ENCODE measurements at places on chromosomes 2 and 18. TPM values are rescaled to one million over a fixed set of nuclear protein-coding genes. Genes with fewer than 3 reads are reported as not detected.

GRCh38 chr2:32792416-32792815, 154.3 kb upstream of the LTBP1 start:
- peak; percentile 48 for DNase-seq

GRCh38 chr2:60818272-60818671, 62.2 kb downstream of the PAPOLG start:
- no peak for DNase-seq

DNA sequence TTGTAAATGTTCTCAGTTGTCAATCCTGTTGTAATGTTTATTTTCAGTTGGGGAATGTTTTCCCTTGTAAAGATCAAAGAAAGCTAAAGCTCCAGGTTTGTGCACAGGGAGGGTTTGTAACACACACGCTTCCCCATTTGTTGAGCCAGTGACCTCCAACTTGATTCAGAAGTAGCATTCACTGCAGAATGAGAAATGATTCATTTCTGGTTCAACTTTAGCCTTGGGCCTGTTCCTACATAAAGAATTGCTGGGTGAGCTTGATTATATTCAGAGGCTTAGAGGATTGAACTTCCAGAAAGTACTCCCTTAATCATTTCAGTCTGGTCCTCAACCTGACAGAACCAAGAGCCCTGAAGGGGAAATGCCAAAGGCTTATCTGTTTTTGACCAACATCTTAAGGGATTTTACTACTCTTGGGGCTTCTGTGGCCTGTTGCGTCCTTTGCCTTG, 70.6 kb upstream of the CAVIN2 start:
- DNase-seq, result no peak

DNA sequence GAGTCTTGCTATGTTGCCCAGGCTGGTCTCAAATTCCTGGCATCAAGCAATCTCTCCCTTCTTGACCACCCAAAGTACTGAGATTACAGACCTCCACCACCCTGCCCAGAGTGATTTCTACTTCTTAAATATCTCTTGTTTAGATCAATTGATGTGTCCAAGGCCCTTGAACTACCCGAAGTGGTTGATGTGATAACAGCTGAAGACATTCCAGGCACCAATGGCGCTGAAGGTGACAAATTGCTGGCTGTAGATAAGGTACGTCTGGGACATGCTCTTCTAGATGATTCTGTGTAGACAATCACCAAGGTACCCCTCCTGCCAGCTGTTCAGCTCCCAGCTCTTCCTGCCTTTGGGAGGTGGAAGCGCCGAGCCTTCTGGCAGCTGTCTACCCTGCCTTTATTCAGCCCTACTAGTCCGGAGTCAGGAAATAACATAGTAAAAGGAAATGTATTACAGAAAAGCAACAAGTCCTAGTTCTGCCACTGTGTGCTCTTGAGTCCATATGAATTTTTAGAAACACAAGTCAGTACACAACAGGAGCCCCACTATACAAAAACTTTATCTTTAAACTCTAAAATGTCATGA, 61.3 kb upstream of the BZW1 start:
- no peak for DNase-seq

GRCh38 chr2:237980087-237980486, 13.3 kb downstream of the UBE2F start:
- no peak for DNase-seq

- DNase-seq, result no peak
Observed at GRCh38 chr18:77135339-77136075, 2.9 kb upstream of the MBP start.

- DNase-seq, result no peak
Observed at GRCh38 chr2:67515056-67515455, 117.9 kb downstream of the ETAA1 start.

- DNase-seq, result no peak
Observed at GRCh38 chr18:5979971-5980457, 84.7 kb upstream of the TMEM200C start.

GRCh38 chr2:168457190-168457895, 1.3 kb downstream of the CERS6 start:
- no peak for DNase-seq

GRCh38 chr2:16073471-16073870, 133.1 kb downstream of the MYCN start:
- no peak for DNase-seq

- DNase-seq, result no peak
Observed at GRCh38 chr18:11883153-11883552, 25.0 kb downstream of the MPPE1 start.

GRCh38 chr2:72605836-72606442, 219.9 kb downstream of the EXOC6B start:
- DNase-seq, result no peak

- no peak for DNase-seq
Observed at GRCh38 chr2:73295751-73296400, 2.5 kb upstream of the EGR4 start.

GRCh38 chr2:78056976-78057375, 534.8 kb upstream of the LRRTM4 start:
- no peak for DNase-seq

DNA sequence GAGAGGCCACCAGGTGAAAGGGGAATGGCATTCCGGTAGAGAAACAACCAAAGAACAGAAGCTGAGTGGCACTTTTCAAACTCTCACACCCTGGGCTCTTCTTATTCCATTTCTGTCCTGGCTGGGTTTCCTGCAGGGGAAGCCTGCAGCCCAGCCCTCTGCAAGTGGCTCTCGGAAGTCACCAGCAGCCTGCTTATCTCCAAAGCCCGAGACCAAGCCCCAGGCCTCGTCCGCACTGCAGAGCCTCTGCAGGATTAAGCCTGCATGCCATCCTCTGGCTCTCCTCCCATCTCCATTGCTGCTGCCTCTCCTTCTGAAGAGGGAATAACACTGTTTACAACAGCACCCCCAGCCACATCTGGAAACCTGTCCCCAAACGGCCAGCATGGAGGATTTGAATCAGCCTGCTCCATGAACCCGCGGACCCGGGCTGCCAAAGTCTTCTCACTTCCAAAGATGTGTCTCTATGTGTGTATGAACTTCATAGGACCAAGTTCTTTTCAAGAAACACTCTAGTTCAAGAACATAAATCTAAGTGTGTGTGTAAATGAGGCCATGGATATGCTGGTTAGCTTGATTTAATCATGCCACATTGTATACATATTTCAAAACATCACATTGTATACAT, 54.2 kb downstream of the DIPK1C start:
- no peak for DNase-seq

- no peak for DNase-seq
Observed at GRCh38 chr18:79494936-79495335, 99.2 kb downstream of the NFATC1 start.

DNA sequence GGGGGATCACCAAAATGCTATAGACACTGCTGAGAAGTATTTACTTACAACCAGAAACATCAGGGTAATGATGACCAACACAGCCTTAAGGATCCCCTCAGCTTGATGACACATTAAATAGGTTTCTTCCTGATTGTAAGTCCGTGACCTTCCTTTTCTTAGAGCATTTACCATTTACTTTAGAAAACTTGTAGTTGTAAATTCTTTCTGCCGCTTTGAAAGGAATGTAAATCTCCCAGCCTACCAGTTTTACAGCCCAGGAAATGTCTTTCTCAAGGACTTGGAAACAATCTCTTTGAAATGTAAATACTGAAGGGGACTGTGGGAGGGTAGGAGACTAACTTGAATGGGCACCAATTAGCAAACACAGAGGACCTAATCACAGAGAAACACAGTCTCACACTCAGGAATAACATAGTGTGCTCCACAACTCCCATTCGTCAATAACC, 278.6 kb downstream of the DSC3 start:
- DNase-seq, result no peak

DNA sequence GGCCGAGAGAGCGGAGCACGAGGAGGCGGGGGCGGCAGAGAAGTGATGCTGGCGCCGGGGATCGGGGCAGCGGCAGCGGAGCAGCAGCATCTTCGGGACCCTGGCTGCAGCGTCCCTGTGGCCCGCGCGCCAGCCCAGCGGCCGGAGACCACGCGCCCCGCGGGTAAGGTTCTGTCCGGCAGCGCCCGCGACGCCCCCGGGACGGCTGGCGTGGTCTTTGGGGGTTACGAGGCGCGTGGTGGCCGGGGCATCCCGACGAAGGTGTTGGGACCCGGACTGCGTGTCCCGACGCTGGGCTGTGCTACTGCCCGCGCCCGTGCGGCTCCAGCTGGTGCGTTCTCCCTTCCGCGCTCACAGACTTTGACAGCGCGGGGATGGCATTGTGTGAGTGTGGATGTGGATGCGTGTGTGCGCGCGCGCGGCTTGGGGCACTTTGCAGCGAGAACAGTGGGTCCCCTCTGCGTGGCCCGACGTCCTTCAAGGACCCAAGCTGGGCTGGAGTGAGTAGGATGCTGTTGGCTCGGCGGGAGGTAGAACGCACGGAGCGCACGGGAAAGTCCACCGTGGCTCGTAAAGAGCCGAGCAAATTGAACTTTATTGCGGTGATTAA, 405.0 kb downstream of the XIRP2 start:
- no peak for DNase-seq

- DNase-seq, result no peak
Observed at GRCh38 chr2:237956402-237956736, 10.4 kb upstream of the UBE2F start.

- no peak for DNase-seq
Observed at GRCh38 chr2:213086050-213086449, 65.4 kb downstream of the IKZF2 start.

DNA sequence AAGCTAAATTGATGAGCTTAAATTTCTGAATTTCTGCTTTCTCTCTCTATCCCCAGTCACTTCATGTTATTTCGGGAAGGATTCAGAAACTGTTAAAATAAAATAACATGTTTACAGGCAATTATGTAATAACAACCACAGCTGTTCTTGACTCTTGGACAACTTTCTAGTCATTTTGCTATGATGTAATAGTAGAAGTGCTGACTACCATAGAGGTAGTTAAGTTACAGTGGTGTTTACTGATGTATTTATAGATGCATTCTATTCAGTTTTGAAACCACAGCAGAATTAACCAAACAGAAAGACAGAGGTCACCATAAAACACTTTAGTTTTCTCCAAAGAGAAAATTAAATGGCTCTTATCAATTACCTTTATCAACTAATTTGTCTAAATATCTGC, 1292.0 kb upstream of the CHAC2 start:
- no peak for DNase-seq

GRCh38 chr2:147491506-147491905, 353.3 kb upstream of the ACVR2A start:
- no peak for DNase-seq

- no peak for DNase-seq
Observed at GRCh38 chr2:128091726-128092080, 703 bp downstream of the UGGT1 start.

- DNase-seq, result no peak
Observed at GRCh38 chr2:49278561-49278960, 124.2 kb upstream of the FSHR start.

DNA sequence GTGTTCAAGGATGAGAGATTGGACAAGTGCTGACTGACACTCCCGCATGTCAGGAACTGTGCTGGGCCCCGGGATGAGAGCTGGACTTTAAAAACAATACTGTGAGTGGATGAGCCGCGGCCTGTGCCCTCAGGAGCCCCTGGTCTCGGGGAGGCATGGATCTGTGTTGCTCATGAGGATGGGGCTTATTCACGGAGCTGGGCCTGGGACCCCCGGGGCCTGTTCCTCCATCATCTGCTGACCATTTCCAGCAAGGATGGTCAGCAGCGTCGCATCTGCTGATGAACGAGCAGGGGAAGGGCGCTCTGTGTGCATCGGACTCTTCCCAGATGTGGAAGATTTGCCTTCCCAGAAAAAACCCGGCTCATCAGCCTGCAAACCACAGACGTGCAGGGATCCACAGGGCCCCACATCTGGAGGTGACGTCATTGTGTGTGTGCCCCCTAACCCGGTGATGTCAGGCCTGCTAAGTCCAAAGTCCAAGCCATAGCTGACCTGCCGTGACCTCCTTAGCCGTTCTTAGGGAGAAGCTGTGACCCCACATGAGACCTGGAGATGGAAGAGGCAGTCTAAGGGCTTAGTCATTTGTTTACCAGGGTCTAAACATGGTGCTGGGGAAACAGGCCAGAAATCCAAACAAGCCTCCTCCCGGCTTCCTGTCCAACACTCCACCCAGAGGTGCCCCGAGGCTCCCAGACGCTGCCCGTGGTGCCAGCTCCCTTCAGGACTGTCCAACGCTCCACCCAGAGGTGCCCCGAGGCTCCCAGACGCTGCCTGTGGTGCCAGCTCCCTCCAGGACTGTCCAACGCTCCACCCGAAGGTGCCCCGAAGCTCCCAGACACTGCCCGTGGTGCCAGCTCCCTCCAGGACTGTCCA, 143.9 kb downstream of the PXDN start:
- no peak for DNase-seq

GRCh38 chr2:54457323-54458023, 1.3 kb downstream of the SPTBN1 start:
- peak; percentile 52 for DNase-seq

- DNase-seq, result no peak
Observed at GRCh38 chr18:72246076-72246475, 298.1 kb downstream of the CBLN2 start.

DNA sequence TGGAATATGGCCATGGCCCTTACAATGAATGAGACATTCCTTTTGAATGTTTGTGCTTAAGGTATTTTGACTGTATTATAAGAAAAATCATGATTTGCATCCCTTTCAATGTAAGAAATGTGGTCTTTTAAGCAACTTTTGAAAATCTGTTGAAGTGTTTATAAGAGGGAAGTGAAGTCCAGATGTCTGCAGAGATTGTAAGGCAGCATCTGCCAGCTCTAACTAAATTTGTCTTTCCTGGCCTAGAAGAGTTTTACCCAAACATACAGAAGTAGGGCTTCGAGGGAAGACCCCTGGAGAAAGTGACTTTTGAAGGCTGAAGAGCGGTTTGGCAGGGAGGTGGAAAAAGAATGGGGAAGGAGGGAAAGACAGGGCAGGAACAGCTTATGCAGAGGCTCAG, 12.2 kb downstream of the EML6 start:
- no peak for DNase-seq

DNA sequence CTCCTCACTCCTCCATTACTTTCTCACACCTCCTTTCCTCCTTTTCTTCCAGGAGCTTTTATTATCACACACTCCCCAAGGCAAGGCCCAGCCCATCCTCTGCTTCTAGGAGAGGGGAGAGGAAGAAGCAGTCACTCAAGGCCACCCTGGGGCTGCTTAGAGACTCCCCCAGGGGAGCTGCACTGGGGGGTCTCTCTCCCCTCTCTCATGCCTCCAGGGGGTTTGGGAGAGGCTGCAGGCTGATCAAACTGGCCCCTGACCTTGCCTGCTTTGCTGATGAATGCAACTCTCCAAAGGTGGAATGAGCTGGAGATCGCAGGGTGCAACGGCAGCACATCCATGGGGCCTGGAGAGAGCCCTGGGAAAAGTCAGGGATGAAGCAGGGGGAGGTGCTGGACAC, 216.9 kb downstream of the CELF4 start:
- no peak for DNase-seq

DTNA gene
- 207 TPM for total RNA-seq

GLI2 gene
- 0.81 TPM for total RNA-seq

KCNS3 gene
- total RNA-seq, result 9.9 TPM

FAM117B gene
- 4.2 TPM for total RNA-seq

AKAIN1 gene
- not detected for total RNA-seq

BCL11A gene
- total RNA-seq, result 20.2 TPM

RAPH1 gene
- total RNA-seq, result 16.8 TPM

SERPINB11 gene
- total RNA-seq, result not detected

TUBB8B gene
- not detected for total RNA-seq

HRH4 gene
- not detected for total RNA-seq

FZD7 gene
- total RNA-seq, result 42.0 TPM

RGPD8 gene
- total RNA-seq, result 7.0 TPM

CPO gene
- total RNA-seq, result 0.55 TPM

TEKT4 gene
- total RNA-seq, result not detected

ARHGEF4 gene
- total RNA-seq, result 5.2 TPM

IL36G gene
- not detected for total RNA-seq

AAK1 gene
- total RNA-seq, result 91.5 TPM

KIAA2012 gene
- not detected for total RNA-seq

Measured in heart left ventricle (tissue), 16 donors.